ENCODE measurements at places on chromosomes 7 and 10.

- DNase-seq = no peak
Observed at GRCh38 chr7:143042159-143042789, 9.9 kb upstream of the OR6V1 start.

- peak; percentile 84 for DNase-seq
Observed at GRCh38 chr7:120996333-120996987, 7.9 kb downstream of the CPED1 start.

- no peak for DNase-seq
Observed at GRCh38 chr7:148031019-148031418, 559.5 kb upstream of the C7orf33 start.

GRCh38 chr10:131770946-131771633, 129.7 kb upstream of the PPP2R2D start:
- DNase-seq = no peak

- no peak for DNase-seq
Observed at GRCh38 chr7:79668292-79668691, 214.8 kb upstream of the MAGI2 start.

DNA sequence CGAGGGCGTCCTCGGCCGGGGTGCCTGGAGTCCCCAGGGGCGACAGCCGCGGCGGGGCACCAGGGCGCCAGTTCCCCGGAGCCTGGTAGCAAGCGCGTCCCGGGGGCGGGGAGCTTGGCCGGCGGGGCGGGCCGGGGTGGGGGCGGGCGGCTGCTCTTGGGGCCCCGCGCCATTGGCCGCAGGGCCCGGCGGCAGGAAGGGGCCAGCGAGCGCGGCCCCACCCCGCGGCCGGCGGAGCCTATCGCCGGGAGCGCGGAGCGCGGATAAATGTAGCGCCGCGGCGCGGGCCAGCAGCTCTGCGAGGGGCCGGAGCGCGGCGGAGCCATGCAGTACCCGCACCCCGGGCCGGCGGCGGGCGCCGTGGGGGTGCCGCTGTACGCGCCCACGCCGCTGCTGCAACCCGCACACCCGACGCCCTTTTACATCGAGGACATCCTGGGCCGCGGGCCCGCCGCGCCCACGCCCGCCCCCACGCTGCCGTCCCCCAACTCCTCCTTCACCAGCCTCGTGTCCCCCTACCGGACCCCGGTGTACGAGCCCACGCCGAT, at the start of gene HHEX:
Gene HHEX, plus strand, starts transcription at position 293 of the 548 bp plus-strand sequence. Its CDS starts 32 bp downstream, at position 325.
- DNase-seq = no peak

DNA sequence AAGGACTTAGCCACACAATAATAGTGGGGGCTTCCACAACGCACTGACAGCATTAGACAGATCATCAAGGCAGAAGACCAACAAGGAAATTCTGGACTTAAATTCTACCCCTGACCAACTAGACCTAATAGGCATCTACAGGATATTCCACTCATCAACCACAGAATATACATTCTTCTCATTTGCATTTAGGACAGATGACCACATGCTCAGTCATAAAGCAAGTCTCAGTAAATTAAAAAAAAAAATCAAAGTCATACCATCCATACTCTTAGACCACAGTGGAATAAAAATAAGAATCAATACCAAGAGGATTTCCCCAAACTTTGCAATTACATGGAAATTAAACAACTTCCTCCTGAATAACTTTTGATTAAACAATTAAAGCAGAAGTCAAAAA, 155.9 kb downstream of the CDK14 start:
- no peak for DNase-seq

DNA sequence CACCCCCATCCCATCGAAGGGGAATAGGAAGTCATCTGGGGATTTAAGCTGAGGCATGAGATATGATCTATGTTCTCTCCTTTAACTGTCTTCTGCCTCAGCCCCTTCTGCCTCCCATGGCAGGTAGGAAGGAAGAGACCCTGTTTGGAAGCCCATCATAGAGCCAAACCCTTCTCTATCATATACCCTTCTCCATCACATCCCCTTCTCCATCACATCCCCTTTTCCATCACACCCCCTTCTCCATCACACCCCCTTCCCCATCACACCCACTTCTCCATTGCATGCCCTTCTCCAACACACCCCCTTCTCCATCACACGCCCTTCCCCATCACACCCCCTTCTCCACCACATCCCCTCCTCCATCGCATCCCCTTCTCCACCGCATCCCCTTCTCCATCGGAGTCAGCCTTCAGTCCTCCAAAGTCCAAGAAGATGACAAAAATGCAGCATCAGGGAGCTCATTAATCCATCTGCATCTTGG, 7.2 kb upstream of the SLIT1 start:
- no peak for DNase-seq

GRCh38 chr7:47934831-47935230, 13.4 kb downstream of the PKD1L1 start:
- no peak for DNase-seq

- DNase-seq = no peak
Observed at GRCh38 chr10:69789164-69789576, 12.5 kb upstream of the COL13A1 start.

GRCh38 chr10:97686301-97686961, 610 bp downstream of the AVPI1 start:
- no peak for DNase-seq

- no peak for DNase-seq
Observed at GRCh38 chr7:43943417-43944187, 17.4 kb downstream of the UBE2D4 start.

DNA sequence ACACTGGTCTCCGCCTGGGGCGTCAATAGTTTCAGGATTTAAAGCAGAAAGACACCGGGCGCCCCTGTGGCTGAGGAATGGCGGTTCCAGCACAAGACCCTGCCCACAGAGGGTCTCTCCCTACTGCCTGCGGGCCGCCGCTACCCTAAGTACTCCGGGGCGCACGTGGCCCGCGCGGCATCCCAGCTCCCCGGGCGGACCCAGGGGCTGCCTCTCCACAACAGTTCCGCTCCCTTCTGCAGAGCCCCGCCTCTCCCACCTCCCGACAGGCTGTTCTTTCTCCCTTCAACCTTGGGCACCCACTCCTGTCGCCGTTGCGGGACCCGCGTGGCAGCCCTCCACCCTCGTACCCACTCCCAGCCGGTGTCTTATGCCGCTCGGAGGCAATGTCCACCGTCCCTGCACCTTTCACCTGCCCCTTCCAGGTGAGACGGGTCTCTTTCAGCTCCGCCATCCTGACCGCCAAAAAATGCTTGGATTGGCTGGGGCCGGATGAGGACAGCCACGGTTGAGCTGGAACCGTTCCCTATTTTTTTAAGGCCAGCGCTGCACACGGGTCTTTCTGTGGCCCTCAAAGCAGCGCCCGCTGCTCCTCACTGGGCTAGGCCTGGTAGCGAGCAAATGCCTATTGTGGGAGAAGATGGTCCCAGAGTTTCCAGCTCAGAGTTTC, 1.6 kb upstream of the NKX2-3 start:
- no peak for DNase-seq

- no peak for DNase-seq
Observed at GRCh38 chr7:96827701-96828100, 118.1 kb upstream of the SEM1 start.

- DNase-seq = peak; percentile 51
Observed at GRCh38 chr7:2800220-2800930, 43.7 kb downstream of the GNA12 start.

- DNase-seq = no peak
Observed at GRCh38 chr10:61486251-61486650, 33.1 kb upstream of the TMEM26 start.

GRCh38 chr10:94138391-94138790, 144.7 kb downstream of the PLCE1 start:
- no peak for DNase-seq

DNA sequence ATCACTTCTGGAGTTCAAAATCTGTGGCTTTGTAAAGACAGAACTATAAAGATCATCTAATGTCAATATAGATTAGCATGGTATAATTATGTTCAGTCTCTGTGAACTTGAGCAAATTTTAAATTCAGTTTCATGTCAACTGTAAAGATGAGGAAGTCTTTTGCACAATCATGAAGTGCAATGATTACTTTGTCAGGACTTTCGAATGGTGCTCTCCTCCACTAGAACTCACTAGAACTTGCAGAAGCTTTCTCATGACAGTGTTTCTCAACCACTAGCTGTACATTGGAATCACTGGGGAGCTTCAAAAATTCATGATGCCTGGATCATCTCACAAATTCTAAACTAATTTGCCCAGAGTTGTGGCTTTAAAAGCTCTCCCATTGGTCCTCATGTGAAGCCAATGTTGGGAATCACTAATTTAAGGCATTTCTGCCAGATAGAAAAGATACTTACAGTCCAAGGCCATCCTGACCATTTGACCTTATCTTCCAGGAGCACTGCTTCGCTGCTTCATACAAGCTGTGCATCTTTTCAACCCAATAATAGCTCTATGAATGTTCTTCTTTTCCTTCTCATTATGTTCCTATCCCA, 12.9 kb downstream of the OR2AE1 start:
- no peak for DNase-seq

DNA sequence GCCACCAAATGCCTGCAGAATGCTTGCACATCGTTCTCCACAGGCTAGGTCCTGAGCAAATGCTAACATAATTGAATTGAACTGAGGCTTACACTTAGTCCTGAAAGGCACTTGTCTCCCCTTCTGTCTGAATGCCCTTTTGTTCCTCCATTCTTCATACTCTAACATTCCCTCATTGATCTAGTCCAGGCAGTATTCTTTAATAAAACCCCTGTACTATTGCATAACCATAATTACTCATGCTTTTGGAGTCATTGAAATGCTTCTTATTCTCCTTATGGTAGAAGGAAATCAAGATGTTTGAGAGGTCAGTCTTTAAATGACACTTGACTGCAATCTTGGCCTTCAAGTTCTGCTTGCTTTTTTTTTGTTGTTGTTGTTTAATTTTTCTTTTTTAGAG, 7.1 kb downstream of the PI4K2A start:
- no peak for DNase-seq

GRCh38 chr7:98294798-98295382, 13.4 kb downstream of the BRI3 start:
- DNase-seq = no peak

DNA sequence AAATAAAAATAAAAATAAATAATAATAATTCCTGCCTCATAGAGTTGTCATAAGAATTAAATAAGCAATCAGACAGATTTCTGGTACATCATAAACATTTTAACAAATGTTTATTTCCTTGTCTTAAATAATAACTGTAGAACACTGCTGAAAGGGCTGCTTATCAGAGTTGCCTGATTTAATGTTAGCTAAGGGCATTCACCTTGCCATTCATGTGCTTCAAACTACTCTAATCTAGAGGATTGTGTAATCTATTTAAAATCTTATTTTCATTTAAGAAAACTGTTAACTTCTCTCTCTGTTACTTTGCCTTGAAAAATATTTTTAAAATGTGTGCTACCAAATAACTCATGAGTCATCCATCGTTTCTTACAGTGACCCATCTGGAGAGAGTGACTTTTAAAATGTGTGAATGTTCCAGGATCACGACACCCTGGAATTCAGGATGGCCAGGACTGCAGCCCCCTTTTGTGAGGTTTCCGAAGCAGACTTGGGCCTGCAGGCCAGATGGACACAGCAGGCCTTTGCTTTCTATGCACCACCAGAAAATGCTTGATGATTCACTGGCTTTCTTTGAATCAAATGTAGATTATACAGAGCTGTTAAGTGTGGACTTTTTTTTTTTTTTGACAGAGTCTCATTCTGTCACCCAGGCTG, 109.1 kb upstream of the TNS3 start:
- DNase-seq = no peak

GRCh38 chr7:40972426-40972825, 730.5 kb downstream of the INHBA start:
- no peak for DNase-seq

DNA sequence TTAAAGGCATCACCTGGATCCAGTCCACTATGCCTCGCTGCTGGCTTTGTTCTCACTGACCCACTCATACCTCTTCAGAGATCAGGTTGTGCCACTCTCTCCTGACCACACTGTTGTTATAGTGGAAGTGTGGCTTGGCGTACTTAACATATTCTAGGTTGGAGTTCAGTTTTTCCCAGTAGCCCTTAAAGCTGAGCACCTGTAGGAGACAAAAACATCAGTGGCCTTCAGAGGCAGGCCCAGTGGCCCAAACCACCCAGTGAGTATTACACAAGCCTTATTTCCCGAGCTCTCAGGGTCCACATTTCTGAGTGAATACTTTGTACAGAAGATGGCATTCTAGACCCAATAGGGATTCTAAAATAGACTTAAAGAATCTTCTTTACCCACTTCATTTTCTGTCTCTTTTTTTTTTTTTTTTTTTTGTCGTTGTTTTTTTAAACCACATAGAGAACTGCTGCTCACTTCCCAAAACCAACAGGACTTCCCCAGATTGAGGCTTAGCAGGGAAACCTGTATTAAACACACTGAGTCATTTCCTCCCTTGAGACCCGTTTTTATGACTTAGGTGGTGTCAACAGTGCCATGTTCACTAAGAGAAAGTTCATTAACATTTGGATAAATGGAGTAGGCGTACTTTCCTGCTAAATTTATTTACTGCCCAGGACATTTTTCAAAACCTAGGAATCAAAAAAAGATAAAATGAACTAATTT, 85.8 kb downstream of the GSAP start:
- no peak for DNase-seq

GRCh38 chr7:43933902-43934560, 7.8 kb downstream of the UBE2D4 start:
- DNase-seq = no peak

DNA sequence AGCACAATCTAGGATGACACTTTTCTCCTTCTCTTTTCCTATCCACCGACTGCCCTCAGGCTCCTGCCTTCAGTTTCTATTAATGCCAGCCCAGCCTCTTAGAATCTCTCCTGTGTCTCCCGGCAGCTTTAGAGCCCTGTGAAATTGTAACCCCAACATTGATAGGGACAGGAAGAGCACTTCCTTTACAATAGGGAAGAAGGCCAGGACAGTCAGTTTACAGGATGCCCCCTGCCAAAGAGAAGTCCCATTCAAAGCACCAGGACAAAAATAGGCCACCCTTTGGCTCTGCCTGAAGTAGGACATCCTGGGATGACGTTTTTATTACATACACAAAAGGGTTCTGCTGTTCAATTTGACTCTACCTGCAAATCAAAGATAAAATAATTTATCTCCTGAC, 64.7 kb upstream of the ANK3 start:
- DNase-seq = no peak

- DNase-seq = no peak
Observed at GRCh38 chr10:96074776-96075175, 31.4 kb downstream of the CCNJ start.

- peak; percentile 32 for DNase-seq
Observed at GRCh38 chr10:75286901-75287300, 51.1 kb upstream of the COMTD1 start.

- DNase-seq = no peak
Observed at GRCh38 chr10:43377424-43377883, 6.0 kb downstream of the FXYD4 start.

- DNase-seq = no peak
Observed at GRCh38 chr7:140165422-140165821, 11.4 kb downstream of the KDM7A start.

DNA sequence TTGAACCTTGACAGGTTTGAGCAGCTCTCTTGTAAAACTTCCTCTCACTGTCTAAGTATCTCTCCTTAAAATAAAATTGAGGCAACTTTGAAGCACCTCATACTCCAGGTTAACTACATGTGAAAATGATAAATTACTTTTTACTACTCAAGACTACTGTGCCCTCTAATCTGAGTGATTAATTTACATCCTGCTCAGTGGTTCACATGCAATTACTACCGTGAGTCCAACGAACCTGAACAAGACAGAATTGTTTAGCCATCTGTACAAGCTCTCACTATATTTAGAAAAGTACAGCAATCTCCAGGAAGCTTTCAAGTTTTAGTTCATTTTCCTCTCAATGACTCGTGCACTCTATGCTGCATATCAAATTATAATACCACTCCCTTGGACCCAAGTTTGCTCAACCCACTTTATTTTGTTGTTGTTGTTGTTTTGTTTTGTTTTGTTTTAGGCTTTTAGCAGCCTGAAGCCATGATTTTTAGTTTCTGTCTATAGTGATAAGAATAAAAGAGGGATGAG, 21.2 kb downstream of the PDE1C start:
- no peak for DNase-seq
